ENCODE measurements at places on chromosomes 2 and 18.

GRCh38 chr2:200095436-200095835 is 140.1 kb downstream of the MAIP1 start:
- DNase-seq: no peak

- peak; percentile 10 for DNase-seq
Observed at GRCh38 chr18:76374330-76375281, 120.4 kb downstream of the ZNF516 start.

GRCh38 chr18:59980188-59980637 is 80.4 kb downstream of the PMAIP1 start:
- no peak for DNase-seq

DNA sequence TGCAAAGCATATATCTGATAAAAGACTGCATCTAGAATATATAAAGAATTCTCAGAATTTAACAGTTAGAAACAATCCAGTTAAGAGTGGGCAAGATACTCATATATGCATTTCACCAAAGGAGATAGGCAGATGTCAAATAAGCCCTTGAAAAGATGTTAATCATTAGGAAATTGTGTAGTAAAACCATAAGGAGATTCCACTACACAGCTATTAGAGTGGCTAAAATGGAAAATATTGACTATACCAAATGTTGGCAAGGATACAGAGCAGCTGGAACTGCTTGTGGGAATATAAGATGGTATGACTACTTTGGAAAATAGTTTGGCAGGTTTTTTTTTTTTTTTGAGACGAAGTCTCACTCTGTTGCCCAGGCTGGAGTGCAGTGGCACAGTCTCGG is 59.5 kb downstream of the CAB39 start:
- no peak for DNase-seq

- DNase-seq: no peak
Observed at GRCh38 chr18:23958036-23958435, 56.5 kb upstream of the TTC39C start.

- DNase-seq: no peak
Observed at GRCh38 chr2:224333726-224334482, 68.0 kb downstream of the FAM124B start.

- DNase-seq: no peak
Observed at GRCh38 chr2:238134393-238134785, 4.1 kb upstream of the KLHL30 start.

DNA sequence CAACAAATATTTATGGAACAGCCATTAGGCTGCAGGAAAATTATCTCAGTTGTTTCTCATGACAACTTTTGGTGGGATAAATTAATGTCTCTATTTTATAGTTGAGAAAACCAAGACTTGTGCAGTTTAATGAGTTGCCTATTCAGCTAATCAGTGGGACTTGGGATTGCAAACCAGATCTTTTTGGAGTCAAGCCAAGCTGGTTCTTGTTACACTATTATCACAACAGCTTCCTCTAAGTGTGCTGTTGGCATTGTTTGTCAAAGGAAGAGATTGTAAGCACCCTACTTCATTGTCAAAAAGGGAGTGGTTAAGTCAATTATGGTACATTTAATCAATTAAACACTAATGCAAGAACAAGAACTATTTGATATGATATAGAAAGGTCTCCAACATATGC is 119.2 kb downstream of the PAX3 start:
- no peak for DNase-seq

GRCh38 chr2:221505605-221506004 is 66.5 kb downstream of the EPHA4 start:
- DNase-seq: no peak

GRCh38 chr2:159677654-159678053 is 34.7 kb upstream of the MARCHF7 start:
- DNase-seq: no peak

DNA sequence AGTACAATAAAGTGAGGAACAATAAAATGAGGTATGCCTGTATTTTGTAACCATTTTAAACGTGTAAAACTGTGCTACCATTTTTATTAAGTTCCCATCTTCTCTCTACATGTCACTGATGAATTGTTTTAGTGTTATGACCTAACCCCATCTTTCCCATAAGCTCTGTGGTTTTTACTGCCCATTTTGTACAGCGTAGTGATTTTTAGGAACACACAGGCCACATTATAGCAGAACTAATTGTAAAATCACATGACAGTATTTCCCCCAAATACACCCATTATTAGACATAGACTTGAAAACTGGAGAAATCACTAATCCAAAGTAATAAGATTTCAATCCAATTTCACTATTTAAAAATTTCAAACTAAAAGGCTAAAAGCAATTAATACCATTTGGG is 130.7 kb downstream of the TMEM247 start:
- DNase-seq: no peak

DNA sequence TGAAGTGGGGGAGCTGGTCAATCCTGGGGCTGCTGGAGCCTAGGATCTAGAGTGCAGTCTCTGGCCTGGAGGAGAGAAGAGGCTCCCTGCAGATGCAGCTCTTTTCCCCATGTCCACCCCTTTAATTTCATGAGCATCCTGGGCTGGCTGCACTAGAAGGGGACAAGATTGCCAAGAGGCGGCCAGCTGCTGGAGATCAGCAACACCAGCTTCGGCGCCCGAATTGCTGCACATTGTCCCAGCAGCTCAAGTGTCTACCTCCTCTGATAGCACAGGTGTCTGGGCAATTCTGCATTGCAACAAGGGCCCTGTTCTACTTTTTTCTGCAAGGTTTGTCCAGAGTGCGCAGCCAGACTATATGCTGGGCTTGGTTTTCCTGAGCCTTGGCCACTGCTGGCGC is 125.7 kb downstream of the AGAP1 start:
- DNase-seq: no peak

GRCh38 chr2:20030224-20030623 is 17.8 kb upstream of the MATN3 start:
- DNase-seq: no peak

DNA sequence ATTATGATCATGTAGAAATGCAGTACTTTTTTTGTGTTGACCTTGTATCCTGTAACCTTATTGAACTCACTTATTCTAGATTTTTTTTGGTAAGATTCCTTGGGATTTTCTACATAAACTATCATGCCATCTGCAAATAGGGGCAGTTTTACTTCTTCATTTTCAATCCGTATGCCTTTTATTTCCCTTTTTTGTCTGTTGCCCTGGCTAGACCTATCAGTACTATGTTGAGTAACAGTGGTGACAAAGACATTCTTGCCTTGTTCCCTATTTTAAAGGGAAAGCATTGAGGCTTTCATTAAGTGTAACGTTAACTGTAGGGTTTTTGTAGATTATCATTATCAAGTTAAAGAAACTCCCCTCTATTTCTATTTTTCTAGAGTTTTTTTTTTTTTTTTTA is 92.3 kb downstream of the LYPD1 start:
- DNase-seq: no peak

- DNase-seq: no peak
Observed at GRCh38 chr18:21203542-21204241, 38.3 kb upstream of the GREB1L start.

DNA sequence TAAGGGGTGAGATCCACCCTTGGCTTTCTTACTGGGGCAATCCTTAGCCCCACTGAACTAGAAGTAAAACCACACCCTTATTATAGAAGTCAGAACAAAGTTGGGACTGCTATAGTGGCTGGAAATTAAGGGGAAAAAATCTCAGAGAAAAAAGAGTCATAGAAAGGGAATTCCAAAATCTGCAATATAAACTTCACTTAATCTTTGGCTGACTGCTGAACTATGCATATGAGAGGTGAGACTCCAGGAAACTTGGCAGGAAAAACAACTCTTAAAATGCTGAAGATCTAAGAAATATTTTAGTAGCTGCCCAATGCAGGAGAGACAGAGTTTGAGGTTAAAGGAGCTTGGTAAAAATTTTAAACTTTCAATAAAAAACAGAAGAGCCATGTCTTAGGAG is 201.8 kb upstream of the FN1 start:
- no peak for DNase-seq

DNA sequence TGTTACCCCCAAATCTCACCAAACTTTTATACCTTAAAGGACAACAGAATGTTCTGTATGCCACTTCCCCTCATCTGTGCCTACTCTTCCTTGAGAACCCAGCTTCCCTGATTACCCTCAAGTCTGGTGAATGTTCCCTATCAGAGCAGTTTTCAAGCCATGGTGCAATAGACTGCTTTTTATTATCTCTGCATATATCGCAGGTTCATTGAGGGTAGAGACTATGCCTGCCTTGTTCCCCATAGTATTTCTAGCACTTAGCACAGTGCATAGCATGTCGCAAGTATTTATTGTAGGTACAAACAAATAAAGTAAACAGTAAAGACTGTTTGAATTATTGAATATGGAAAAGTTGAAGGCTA is 146.6 kb downstream of the HAUS1 start:
- DNase-seq: no peak

GRCh38 chr2:96320728-96321622 is 4.1 kb upstream of the ITPRIPL1 start:
- no peak for DNase-seq

DNA sequence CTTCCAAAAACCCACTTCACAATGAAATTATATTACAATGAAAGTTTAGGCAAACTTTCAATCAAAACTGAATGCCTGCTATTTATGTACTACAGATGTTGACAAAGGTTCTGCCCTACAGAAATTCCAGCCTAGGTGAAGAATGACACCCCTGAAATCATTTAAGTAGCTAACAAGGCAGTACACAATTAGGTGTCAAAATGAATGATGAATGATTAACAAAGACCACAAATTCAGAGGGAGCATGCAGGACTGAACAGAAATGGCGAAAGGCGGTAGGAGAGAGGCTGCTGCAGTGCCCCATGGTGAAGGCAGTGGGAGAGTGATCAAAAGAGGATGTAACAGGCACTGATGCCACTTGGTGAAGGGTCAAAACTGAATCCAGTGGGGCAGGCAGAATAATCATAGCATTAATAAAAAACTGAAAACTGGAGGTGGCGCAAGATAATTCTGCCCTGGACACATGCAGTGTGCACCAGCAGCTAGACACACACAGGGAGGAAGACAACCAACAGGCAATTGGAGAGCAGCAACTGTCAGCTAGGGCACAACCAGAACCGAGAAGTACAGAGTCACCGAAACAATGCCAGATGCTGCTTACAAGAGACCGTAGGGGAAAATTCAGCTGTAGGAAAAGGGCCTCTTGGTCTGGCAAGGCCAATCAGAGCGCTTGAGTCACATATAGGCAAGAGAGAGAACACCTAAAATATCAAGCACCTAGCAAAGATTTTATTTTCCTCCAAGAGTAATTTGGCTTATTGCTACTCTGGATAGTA is 4.5 kb downstream of the TMEM131 start:
- no peak for DNase-seq

Measured in CD4-positive, alpha-beta T cell treated with Interleukin-12 subunit alpha and Interleukin-12 subunit beta, for 1 hour (primary cell).